Activated T-helper 1 cell treated with anti-CD3 and anti-CD28 coated beads, Interleukin-12 subunit alpha, Interleukin-12 subunit beta, Interleukin-2, Interleukin-4 antibody, amounts not matched to agents 30 ng/mL and 10 ng/mL and 1 ng/mL, durations not matched to agents 14 hours and 24 hours and 36 hours (primary cell): ENCODE measurements at places on chromosomes 12 and 14. TPM values are rescaled to one million over a fixed set of nuclear protein-coding genes. Genes with fewer than 3 reads are reported as not detected.

AKAP5 gene
- total RNA-seq = 1.1 and 1.5 TPM in 2 replicates

VPS29 gene
- total RNA-seq = 109 and 111 TPM in 2 replicates

AMN gene
- total RNA-seq = 0.44 and 0.69 TPM in 2 replicates

TAS2R19 gene
- total RNA-seq = 3.6 and 4.3 TPM in 2 replicates

IAPP gene
- total RNA-seq = not detected in 2 replicates

BCL7A gene
- 9.7 and 13.0 TPM in 2 replicates for total RNA-seq

YBX3 gene
- 198 and 207 TPM in 2 replicates for total RNA-seq
